Activated CD4-positive, alpha-beta T cell treated with anti-CD3 and anti-CD28 coated beads, Interleukin-10, Interleukin-2, amounts not matched to agents 100 ng/mL and 50 ng/mL, durations not matched to agents 16 hours and 8 hours (primary cell): ENCODE measurements at places on chromosomes 11 and 22.

GRCh38 chr22:28736301-28737155, 5.1 kb downstream of the CHEK2 start:
- DNase-seq = no peak

- DNase-seq = no peak
Measured at GRCh38 chr22:19599626-19600243, 75.5 kb upstream of the CLDN5 start.

DNA sequence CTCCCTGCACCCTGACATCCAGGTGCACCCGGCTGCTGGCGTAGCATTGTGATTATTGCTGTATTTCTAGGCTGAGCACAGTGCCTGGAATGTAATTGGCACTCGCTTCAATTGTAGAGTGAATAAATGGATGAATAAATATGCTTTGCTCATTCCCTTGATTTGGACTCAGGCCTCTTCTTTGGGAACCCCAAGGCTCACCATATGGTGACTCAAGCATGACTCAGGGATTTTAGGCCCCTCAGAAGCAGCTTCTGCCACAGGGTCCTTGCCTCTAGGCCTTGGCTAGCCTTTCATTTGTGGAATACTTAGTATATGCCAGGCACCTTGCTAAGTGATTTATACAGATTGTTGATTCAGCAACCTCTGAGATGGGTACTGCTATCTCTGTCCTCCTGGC, 78.9 kb downstream of the GRIK4 start:
- DNase-seq = no peak

- peak; percentile 48 for DNase-seq
Measured at GRCh38 chr11:46353698-46354097, 6.4 kb downstream of the DGKZ start.

DNA sequence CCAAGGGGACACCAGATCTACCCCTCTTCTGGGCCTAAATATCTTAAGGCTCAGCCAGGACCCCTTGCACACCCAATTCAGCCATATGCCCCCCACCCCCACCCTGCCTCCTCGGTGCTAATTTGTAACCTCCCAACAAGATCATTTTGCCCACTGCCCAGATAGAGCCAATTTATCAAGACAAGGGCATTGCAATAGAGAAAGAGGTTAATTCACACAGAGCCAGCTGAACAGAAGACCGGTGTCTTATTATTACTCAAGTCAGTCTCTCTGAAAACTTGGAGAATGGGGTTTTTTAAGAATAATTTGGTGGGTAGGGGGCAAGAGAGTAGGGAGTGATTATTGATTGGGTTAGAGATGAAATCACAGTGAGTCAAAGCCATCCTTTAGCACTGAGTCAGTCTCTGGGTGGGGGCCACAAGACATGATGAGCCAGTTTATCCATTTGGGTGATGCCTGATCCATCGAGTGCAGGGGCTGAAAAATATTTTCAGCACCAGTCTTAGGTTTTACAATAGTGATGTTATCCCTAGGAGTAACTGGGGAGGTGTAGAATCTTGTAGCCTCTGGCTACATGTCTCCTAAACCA, 9.9 kb upstream of the CAPN5 start:
- DNase-seq = no peak

DNA sequence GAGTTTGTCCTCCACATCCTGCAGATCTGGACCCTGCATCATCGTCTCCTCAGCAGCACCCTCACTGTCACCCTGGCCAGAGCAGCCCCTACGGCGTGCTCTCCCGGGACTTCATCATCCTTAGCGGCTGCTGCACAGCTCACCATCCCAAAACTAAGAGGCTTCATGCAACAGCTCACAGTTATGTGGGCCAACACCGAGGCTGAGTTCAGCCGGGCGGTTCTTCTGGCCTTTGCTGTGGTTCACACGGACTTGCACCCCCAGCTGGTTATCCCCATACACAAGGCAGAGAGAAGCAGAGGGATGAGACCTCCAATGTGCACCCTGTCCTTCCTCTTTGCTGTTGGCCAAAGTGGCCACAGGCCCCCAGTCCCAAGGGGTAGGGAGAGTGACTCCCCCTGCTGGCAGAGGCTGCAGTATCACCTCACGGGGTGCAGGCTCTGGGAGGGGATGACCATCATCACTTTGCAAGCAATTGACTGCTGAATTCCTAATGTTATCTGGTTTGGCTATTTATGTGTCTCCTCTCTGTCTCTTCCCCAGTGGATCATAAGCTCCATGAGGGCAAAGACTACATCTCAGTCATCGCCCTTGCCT, 276.8 kb downstream of the BRD1 start:
- no peak for DNase-seq

DNA sequence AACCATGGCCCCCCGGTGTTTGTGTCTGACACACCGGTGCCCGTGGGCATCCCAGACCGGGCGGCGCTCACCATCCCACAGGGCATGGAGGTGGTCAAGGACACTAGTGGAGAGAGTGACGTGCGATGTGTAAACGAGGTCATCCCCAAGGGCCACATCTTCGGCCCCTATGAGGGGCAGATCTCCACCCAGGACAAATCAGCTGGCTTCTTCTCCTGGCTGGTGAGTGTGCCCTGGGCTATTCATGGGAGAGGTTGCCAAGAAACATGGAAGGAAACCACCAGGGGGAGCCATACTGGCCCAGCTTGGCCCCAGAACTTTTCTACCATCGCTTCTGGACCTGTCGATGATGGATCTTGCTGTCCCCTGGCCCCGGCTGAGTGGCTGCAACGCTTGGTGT, 36.5 kb downstream of the PRDM11 start:
- no peak for DNase-seq

- no peak for DNase-seq
Measured at GRCh38 chr11:126338346-126339055, 17.0 kb upstream of the ST3GAL4 start.

DNA sequence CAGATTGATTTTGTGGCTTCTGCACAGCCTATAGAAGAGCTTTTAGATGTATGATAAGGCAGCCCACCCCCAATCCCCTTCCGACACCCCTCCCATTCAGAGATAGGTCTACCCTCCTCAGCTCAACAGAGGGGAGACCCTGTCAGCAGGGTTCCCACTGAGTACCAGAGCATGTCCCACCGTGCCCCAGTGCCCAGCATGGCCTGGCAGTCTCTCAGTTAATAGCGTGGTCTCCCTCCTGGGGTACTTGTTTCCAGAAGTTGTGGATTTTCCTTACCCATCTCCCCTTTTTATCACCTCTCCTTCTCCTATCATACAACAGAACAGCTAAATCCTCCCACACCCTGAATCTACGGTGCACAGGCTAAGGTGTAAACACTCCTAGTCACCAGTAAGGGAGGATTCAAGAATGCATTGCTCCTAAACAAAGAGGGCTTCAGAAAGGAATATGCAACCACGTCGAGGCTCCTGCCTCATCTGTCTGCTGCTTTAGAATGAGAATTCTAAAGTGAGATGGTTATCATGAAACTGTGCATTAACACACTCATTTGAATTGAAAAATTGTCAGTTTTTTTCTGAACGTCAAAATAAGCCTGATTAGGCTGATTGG, 6.7 kb downstream of the PLAAT2 start:
- no peak for DNase-seq

DNA sequence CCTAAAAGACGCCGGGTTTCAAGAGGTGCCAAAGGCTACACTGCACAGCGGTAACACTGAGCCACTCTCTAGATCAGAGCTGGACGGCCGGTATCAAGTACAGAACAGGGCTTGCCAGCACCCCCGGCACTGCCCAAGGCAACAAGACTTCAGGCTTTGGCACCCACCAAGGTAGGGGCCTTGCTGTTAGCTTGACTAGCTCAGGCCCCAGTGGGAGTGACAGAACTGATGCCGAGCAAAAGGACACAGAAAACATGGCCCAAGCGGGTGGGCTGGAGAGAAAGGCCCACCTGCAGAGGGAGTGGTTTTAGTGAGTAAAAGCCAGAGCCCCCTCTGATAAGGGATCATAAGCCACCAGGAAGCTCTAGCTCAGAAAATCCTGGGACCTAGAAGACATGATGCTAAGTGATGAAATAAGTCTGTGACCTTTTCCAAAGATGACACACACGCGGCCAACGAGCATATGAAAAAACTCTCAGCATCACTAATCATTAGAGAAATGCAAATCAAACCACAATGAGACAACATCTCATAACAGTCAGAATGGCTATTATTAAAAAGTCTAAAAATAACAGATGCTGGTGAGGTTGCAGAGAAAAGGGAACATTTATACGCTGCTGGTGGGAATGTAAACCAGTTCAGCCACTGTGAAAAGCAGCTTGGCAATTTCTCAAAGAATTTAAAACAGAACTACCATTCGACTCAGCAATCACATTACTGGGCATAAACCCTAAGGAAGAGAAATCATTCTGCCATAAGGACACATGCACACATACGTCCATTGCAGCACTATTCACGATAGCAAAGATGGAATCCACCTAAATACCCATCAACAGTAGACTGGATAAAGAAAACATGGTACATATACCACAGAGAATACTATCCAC, 12.9 kb downstream of the EHD1 start:
- peak; percentile 76 for DNase-seq

GRCh38 chr22:49329636-49330035, 498.0 kb downstream of the BRD1 start:
- no peak for DNase-seq

DNA sequence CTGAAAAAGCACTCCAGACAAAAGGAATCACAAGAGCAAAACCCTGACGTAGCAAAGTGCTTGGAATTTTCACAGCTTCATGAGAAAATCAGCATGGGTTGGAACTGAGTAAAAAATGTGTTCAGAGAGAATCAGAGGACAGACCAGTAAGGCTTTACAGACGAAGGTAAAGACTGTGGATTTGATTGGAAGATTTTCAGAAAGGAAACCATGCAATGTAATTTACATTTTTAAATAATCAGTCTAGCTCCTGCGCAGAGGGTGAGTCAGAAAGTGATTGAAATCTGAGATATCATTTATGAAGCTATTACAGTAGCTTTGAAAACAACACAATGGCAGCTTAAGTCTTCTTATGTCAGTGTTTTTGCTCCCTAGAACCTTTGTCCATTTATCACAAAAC, 1122.3 kb downstream of the LRRC4C start:
- DNase-seq = no peak

GRCh38 chr22:46959369-46959768, 196.9 kb downstream of the TBC1D22A start:
- DNase-seq = no peak

GRCh38 chr22:25143156-25144076, 56.2 kb upstream of the CRYBB3 start:
- no peak for DNase-seq
